ENCODE measurements at places on chromosomes 13 and 19.

DNA sequence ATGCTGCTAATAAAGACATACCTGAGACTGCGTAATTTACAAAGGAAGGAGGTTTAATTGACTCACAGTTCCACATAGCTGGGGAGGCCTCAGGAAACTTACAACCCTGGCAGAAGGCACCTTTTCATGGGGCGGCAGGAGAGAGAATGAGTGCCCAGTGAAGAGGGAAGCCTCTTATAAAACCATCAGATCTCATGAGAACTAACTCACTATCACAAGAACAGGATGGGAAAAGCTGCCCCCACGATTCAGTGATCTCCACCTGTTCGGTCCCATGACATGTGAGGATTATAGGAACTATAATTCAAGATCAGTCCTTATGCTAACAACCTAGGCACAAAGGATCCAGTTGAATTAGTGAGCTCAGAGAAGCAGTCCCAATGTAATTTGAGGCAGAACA, 59.4 kb downstream of the GPC6 start:
- DNase-seq: no peak

DNA sequence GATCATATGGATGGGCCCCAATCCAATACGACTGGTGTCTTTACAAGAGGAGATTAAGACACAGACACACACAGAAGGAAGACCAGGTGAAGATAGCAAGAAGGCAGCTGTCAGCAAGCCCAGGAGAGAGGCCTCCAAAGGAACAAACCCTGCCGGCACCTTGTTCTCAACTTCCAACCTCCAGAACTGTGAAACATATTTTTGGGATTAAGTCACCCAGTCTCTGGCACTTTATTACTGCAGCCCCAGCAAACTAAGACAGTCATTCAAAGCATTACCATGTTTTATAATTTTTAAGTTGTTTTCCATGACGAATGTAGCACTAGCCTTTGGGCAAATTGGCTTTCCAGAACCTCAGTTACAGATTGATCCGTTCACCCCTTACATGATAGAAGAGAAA, 11.3 kb downstream of the STARD13 start:
- DNase-seq: no peak

DNA sequence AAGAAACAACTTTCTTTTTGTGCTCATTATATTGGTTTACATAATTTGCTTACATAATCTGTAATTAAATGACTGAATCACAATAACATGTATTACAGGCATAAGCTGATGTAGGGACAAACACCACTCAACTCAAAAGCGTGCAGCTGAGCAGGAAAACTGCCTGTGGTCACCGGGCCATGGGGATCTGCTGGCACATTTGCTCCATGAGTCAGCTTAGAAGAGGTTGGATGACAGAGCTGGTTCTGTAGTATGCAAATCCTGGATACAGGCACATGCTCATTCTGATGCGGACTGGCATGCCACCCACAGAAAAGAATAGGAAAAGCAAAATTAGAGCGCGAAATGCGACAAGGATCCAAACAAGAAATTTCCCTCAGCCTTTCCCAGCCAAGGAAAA, 128.6 kb downstream of the USP12 start:
- peak; percentile 79 for DNase-seq

- DNase-seq: peak; percentile 3
Observed at GRCh38 chr19:37855098-37855497, 51.3 kb downstream of the WDR87 start.

DNA sequence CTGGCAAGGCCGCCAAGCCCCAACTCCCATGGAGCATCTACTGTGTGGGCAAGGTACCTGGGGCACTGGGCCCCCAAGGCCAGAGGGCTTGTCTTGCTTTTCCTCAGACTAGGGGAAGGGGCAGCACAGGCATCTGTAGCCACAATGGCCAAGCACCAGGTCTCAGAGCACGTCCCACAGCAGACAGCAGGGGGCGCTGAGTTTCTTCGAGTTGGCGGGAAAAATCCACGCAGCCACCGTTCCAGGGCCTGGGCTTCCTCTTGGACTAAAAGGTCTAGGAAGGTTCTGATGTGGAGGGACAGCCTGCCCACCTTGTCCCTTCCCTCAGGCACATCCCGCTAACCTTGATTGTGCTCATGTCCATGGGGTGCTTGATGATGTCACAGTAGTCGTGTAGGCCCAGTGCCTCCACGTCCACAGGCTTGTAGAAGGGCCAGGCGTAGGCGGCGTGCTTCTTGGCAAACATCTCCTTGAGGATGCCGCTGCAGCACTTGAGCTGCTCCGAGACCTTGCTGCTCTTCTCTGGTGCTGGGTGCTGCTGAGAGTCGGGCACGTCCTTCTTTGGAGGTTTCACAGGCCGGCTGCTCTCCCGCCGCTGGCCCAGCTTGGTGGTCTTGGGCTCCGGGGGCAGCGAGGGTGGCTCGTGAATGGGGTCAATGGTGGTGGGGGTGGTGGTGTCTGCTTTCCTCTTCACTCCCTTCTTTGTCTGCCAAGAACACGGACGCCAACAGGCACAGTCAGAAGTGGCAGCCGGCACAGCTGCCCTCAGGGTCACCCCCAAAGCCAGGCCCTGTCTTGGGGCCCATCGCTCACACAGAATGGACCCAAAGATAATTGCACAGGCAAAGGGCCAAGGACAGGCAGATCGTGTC, 32.0 kb upstream of the EPHX3 start:
- peak; percentile 42 for DNase-seq

- DNase-seq: no peak
Observed at GRCh38 chr13:111066544-111066943, 48.6 kb upstream of the ARHGEF7 start.

GRCh38 chr19:18468517-18468916, 30.6 kb upstream of the ISYNA1 start:
- DNase-seq: no peak

DNA sequence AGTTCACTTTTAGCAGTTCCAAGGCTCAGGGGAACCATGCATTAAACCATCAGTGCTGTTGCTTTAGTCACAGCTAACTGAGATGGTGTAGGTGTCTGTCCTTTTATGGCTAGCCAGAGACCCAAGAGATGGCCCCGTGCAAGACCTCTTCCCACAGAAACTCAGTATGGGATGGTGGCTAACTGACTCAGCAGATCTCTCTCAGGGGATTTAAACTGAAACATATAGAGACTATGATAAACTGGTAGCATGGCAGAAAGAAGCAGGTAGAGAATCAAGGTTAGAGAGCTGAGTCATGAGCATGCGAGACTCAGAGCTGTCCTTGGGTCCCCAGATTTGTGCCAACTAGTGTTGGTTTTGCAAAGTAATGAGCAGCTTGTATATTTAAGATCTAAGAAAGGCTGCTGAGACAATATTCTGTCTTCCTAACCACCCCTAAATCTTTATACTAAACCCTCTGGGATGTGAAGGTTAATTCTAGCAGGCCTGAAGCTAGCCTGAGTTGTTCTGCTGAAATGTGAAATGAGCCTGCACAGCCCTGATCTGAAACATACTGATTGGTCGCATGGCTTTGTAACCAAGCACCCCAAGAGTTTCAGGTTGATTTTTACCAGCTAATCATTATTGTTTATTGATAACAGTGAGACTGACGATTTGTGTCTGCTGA, 6.5 kb upstream of the SCEL start:
- DNase-seq: no peak

GRCh38 chr19:39211731-39212374, 7.8 kb upstream of the SYCN start:
- no peak for DNase-seq

DNA sequence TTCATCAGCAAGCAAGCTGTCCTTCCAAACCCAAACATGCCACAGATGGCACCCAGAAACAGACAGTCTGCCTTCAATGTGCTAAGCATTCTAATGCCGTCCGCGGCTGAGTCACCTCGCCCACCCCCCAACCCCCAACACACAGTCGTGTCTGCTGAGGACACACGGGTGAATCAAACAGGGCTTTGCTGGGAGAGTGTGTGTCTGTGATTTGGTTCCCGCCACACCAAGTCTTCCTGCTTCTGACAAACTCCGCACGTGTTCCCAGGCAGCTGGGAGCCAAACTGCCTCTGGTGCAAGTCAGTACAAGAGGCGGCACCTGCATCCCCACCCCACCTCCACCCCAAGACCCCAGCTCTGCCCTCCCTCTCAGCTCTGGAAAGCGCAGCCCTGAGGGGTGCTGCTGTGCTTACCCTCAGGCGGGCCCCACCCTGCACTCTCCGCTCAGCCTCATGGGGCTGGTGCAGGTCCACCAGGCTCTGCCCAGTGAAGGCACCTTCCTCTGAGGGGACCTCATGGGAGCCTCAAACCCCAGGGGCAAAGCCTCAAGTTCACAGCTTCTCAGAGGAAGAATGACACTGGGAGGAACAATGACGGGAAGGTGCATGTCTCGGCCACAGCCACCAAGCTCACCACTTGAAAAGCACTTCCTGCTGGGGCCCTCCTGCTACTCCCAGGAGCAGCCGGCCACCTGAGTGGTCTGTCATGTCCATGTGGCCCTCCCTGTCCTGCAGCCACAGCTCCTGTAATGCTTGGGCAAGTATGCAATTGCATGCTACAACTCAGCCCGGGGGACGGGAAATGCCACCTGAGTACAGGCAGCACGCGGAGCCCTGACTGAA, 15.0 kb upstream of the SLC35E1 start:
- peak; percentile 29 for DNase-seq

DNA sequence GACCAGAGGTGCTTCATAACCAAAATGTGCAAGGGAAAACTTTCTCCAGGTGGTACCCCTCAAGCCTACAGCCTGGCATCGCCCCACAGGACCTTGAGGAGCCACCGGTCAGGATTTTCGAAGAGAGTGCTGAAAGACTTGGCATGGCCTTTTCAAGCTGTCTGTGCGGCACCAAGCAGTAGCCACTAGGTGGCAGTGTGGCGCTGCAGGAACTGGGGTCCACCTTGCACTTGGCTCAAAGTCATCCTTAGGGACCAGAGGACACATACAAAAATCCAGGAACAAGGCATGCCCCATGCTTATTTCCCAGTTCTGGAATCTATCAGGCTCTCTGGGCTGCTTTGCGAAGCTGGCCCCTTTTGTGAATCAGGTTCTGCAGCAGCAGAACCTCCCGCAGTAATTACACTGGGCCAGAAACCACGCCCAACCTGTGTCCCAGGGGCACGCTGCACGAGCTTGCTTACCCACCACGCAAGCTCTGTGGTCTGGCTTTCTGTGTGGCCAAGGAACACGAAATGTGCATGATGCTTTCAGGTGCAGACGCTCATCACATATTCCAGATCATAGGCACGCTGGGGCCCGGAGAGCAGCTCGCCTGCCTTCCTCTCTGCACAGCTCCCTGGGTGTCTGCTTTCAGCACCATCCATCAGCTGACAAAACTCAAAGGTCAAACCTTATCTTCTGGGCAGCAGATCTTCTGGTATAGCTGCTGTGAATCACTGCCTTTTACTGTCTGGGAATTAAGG, 87.2 kb downstream of the SLC7A1 start:
- DNase-seq: peak; percentile 72

DNA sequence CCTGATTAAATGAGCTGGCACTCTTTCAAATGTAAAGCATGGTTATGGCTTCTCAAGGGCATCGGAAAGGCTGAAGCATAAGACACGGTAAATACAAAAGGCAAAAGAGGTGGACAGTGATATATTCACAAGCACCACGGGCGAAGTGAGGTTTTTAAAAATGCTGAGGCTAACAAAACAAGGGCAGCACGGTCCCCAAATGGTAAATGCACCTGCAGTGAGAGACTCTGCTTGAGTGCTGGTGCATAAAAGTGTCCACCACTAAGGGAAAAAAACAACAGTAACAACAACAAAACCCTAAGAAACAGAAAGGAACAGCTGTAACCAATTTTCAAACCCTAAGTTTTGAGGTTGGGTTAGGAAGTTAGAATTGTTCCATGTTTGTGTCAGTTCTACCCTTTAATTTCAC, 234.9 kb downstream of the PCDH9 start:
- no peak for DNase-seq
